ENCODE measurements at places on chromosomes 2 and 18.

- peak; percentile 65 for DNase-seq
These were observed 315.2 kb downstream of the TDRD15 start for GRCh38 chr2:21438949-21439348.

DNA sequence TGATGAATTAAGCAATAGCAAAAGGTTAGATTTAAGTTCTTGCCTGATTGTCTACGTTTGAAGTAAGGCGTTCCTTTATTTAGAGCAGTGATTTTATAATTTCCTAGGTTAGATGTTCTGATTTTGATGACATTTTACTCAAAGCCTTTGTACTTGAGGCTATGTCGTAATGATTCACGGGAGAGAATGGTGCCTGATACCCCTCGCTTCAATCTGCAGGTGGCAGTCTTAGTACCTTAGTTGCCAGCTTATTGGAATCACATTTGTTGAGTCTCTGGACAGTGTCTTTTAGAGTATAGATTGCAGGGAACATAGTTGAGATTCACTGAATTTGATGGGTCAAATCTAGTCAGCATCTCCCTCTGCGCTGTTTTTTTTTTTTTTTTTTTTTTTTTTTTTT, 89.5 kb downstream of the BIRC6 start:
- DNase-seq, result no peak

- no peak for DNase-seq
These were observed 548.6 kb upstream of the ZEB2 start for GRCh38 chr2:145068509-145068908.

DNA sequence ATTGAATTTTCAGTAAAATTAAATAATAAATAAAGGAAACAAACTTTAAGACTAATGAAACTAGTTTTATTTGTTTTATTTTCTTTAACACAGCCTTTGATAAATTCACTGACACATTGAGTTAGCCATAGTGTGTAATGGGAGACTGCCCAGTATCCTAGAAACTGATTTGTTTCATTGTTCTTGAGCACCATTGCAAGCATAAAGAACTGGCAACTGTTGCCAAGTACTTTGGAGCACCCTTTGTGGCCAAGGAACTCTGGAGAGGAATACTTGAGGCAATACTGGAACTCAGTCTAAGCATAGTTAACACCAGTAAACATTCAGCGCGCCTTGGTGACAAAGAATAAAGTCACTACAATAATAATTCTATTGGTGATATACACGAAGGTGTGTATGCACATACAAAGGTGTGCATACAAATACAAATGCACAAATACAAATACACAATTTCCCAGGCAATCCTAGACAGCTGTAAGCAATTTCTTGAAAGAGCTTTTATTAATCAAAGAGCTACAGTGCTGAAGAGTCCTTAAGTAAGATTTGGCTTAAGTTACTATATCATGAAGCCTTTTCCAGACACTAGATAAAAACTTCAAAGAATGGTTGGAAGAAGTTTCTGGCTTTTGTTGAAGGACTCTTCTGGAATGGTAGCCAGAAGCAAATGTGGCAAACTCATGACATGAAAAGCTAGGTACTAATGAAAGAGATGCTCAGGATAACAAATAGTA, 1371.2 kb downstream of the LRP1B start:
- DNase-seq, result no peak

DNA sequence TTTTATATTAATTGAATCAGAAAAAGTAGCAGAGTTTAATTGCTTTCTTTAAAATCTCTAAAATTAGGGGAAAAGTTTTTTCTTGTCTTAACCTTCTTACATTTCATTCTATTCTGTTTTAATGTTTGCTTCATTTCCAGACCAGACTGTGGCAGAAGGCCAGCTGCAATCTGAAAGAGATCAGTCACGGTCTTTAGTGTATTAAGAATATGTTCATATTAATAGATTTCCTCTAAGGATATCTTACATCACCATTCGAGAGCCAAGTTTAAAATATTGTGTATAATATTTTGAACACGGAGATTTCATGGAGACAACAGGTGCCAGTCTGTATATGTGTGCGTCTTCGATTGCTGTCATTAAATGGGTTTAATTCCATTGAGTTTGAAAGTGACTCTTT, 230.9 kb upstream of the ZSWIM2 start:
- no peak for DNase-seq

GRCh38 chr2:170144761-170145160, 33.2 kb upstream of the MYO3B start:
- no peak for DNase-seq
